Activated T-helper 1 cell treated with anti-CD3 and anti-CD28 coated beads, Interleukin-12 subunit alpha, Interleukin-12 subunit beta, Interleukin-2, Interleukin-4 antibody, amounts not matched to agents 30 ng/mL and 10 ng/mL and 1 ng/mL, durations not matched to agents 14 hours and 24 hours and 36 hours (primary cell): ENCODE measurements at places on chromosomes 1 and 21. TPM values are rescaled to one million over a fixed set of nuclear protein-coding genes. Genes with fewer than 3 reads are reported as not detected.
A peak's percentile ranks its signal among the peaks of the same experiment; 100 is the strongest.

The CPT2 gene
- 18.5 and 19.4 TPM in 2 replicates for total RNA-seq

The GRIK3 gene
- not detected in 2 replicates for total RNA-seq

- H3K4me1 ChIP-seq = peaks cover 62% of the 10 kb centered on the region
- no peak overlapping the region for H3K4me3 ChIP-seq
- H3K27me3 ChIP-seq = peaks cover 15% of the 10 kb centered on the region
Observed at GRCh38 chr1:154742606-154743005, 127.5 kb downstream of the KCNN3 start.

DNA sequence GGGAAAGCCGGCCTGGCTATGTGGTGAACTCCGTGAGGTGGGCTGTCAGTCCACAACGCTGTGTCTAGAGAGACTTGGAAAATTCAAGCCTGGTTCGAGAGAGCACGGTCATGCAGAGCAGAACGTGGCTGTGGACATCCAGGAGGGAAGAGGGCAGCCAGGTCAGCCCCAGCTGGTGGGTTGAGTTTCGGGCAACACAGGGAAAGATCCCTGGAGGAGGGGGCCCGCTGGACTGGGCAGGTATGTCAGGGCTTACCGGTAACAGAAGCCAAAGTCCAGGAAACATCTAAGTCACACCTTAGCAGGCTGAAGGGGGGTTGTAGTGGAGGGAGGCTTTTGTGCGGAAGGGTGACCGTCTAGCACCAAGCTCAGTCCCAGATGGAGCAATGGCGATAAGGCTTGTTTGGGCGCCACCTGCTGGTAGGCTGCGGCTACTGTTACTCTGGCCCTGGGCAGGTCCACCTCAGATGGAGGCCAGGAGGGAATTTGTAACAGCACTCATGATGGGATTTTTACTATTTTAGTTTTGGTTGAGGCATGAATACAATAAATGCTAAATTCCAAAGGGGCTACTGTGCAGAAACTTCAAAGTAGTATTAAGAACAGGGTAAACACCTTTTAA is 143.3 kb upstream of the ZNF644 start:
- no peaks in the 10 kb centered on the region for H3K27me3 ChIP-seq
- no peak overlapping the region for H3K4me3 ChIP-seq
- H3K36me3 ChIP-seq = no peaks in the 10 kb centered on the region
- no peaks in the 10 kb centered on the region for H3K4me1 ChIP-seq
- H3K27ac ChIP-seq = no peak overlapping the region
- DNase-seq = peak; percentile 44

GRCh38 chr21:42075686-42076471 is 4.8 kb downstream of the UMODL1 start:
- H3K36me3 ChIP-seq = no peaks in the 10 kb centered on the region
- H3K4me1 ChIP-seq = no peaks in the 10 kb centered on the region
